ENCODE measurements at places on chromosomes 16 and 17. TPM values are rescaled to one million over a fixed set of nuclear protein-coding genes. Genes with fewer than 3 reads are reported as not detected.

Gene FNDC8
- total RNA-seq, result not detected

DNA sequence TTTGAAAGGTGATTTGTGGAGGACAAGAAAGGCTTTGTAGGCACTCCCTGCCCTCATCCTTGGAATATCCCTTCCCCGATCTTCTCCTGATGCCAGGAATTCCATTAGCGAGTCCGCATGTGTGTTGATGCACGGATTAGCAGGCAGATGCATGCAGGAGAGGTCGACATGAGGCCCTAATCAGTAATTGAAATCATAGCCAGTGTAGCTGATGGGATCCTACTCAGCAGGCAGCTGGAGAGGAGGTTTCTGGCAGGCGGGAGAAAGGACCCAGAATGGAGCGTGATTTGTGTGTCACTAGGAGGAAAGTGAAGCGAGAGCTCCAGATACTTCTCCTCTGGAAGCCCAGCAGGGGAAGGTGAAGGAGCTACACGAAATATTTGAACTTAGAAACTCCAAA, 196.3 kb upstream of the CDH11 start:
- no peak for DNase-seq

Gene RNF43
- total RNA-seq, result 9.3 TPM

DNA sequence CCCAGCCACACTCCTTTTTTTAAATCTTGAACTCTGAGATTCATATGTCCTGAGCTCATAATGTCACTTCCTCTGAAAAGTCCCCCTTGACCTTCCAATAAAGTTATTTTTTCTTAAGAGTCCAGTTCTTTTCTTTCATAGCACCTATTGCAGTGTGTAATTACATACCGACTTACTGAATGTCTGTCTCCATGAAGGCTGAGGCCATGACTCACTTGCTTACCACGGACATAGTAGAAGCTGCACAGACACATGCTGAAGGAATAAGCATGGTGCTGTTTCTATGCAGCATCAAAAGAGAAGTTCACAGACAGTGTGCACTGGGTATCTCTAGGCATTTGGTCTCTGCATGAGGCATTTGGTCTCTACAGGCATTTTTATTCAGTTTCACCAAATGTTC, 77.2 kb downstream of the C17orf67 start:
- peak; percentile 76 for DNase-seq

GRCh38 chr17:81909231-81909630, 2.0 kb downstream of the PCYT2 start:
- no peak for DNase-seq

GRCh38 chr16:46817961-46818360, 13.0 kb downstream of the C16orf87 start:
- no peak for DNase-seq

Gene HLF
- 0.32 TPM for total RNA-seq

DNA sequence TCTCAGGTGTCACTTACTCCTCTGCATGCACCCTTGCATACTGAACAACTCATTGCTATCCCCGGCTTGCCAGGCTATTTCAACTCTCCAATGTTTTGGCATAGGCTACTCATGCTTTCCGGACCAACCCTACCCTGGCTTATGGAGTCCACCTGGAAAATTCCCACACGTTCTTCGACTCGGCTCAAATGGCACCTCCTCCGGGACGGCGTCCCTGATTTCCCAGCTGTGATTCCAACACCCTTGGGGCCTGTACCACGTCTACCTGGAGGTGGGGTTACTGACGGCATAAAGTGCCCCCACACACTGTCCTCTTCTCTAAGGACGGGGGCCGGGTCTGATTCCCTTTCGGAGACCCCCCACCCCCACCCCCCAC, 498 bp downstream of the SMYD4 start:
- peak; percentile 39 for DNase-seq

Gene FOXF1
- total RNA-seq, result not detected

Gene PRAC2
- not detected for total RNA-seq

GRCh38 chr17:29024316-29024952, 18.5 kb upstream of the PIPOX start:
- no peak for DNase-seq

DNA sequence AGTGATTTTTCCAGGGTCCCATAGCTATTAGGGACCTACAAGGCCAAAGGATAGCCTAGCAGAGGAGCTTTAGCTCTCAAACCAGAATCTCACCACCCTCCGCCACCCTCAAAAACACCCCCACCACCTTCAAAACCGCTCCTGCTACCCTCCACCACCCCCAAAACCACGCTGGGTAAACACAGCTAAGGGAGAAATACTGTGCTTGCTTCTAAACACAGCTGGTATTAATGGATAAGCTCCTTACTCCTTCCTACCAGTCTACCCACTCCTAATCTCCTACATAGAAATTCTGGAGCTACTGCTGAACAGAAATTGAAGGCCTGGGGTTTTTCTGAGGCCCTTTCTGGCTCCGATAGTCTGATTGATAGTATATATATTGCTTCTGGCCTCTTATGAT, 2.2 kb upstream of the LPCAT2 start:
- no peak for DNase-seq

DNA sequence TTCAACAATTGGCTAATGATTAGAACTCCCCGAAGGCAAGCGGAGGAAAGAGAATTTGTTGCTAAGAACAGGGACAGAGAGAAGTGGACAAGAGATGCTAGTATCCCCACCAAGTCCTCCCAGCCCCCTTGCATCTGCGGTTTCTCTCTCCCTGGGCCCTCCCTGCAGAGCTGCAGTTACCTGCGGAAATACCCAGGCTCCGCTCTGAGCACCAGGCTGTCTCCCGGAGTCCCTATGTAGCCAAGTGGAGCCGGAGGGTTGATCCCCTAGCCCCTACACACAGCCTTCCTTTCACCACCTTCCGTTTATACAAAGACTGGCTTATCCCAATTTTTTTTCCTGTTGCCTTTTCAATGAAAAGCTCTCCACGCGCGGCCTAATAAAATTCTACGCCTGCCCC, 834.4 kb downstream of the KCNJ2 start:
- no peak for DNase-seq

All from mammary epithelial cell (primary cell).